ENCODE measurements at places on chromosomes 3 and 15.

DNA sequence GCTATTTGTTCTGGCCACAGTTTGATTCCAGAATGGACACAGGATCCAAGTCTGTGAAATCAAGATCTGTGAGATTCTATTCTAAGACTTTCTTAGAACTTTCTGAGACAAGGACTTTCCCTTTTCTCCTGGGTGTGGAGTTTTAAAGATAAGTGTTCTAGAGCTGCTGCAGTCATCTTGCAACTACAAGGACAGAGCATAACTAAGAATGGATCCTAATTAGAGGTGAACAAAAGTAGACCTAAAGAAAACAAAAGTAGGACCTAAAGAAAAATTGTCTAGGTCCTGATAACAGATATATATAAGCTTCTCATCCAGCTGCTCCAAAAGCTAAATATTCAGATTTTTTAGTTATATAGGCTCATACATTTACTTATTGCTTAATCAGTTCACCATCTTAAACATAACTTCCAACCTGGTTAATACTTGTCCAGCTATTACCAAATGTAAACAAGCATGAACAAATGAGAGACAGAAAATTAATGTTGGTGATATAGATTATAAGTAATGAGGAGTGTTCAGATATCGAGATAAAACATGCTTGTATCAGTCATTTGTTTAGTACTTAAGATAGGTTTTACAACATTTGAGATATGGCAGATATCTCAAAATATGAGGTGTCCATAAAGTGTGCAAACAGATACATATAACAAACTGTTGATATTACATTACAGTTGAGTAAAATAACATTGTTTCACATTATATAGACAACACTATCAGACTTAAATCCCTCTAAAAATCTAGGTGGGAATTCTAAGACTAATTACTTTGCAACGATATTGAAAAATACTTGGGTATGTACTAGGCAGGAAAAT, 75.1 kb downstream of the CD200 start:
- DNase-seq: no peak

- DNase-seq: no peak
Measured at GRCh38 chr15:30675126-30675525, 49.2 kb downstream of the ARHGAP11B start.

- no peak for DNase-seq
Measured at GRCh38 chr15:43516185-43516584, 1.2 kb upstream of the MAP1A start.

DNA sequence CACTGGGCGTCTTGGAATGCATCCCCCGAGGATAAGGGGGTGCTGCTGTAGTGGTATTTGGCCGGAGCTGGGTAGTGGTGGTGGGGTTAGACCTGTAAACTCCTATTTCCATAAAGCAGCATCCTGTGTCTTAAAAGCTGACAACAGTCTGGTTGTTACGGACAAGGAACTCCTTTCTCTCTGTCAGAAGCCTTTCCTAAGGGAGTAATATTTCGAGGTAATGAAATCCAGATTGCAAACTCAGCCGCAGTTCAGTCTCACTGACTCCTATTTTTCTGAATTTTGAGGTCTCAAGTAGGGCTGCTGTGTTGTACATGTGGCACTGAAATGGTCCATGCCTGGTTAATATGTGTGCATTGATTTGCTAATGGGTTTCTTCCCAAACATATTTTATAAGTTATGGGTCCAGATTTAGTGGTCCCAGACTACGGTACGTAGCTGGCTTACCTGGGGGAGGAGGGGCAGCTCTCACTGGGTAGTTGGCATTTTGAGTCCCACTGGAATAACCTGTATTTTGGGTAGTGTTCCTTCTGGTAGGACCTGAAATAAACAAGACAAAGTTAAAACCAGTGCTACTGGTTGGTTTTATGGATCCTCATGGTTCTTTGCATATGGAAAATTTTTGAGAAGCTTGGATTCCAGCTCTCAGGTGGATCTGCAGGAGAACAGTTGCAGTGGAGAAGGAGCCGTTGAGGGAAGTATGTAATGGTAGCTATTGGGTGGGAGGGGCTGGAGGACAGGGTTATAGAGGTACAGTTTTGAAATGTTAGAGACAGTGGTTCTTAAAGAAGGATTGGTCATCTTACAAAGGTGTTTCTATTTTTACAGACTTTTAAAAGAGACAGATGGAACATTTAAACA, 48.6 kb upstream of the LDHAL6B start:
- no peak for DNase-seq

GRCh38 chr15:57156210-57156884, 220.0 kb upstream of the CGNL1 start:
- DNase-seq: no peak

DNA sequence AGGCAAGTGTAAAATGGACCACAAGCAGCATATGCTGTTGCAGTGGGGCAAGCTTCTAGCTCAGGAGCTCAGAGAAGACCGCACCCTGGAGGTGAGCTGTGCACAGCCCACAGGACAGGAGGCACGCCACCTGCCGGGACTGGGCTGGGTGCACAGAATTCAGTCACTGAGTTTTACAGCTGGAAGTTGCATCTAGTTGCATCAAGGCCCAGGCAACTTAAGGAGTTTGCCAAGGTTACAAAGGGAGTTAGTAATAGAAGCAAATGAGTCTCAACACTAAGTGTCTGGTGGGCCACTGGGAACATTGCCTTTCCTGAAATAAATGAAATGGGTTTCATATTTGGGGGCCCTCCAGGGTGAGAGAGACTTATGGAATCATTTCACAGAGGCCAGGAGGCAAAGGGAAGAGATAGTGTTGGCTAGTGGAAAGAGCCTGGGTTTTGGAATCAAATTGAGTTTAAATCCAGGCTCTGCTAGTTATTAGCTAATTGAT, 36.0 kb upstream of the TIMP4 start:
- peak; percentile 64 for DNase-seq

GRCh38 chr3:22453906-22454535, 703.0 kb upstream of the ZNF385D start:
- DNase-seq: no peak

DNA sequence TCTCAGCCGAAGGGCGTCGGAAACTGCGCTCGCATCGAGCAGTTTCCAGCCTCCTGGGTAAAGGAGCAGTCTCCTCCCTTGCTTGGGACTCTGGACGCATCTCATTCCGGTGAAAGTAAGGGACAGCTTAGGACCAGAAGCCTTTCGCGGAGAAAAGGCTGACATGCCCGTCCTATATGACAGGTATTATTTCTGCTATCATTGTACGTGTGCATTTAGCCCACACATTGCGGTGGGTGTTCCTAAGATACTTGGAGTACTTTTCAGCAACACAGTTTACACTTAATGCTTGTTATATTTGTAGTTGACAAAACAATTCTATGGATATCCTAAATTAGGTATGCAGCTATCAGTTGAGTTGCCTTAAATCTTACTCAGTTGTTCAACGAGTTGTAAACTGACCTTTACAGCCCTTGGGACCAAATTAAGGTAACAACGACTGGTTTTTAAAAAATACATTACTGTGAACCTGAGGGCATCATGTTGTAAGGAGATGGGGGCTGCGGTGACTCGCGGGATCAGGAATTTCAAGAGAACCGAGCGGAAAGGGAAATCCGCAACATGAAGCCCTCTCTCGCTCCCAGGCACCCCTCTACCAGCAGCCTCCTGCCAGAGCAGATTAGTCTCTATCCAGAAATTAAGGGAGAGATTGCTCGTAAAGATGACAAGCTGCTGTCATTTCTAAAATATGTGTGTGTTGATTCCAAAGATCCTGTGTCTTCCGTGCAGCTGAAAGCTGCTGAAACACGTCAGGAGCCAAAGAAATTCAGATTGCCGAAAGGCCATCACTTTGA, 632 bp upstream of the COPS2 start:
- DNase-seq: no peak

GRCh38 chr3:73999501-73999900, 374.8 kb upstream of the PDZRN3 start:
- DNase-seq: no peak

DNA sequence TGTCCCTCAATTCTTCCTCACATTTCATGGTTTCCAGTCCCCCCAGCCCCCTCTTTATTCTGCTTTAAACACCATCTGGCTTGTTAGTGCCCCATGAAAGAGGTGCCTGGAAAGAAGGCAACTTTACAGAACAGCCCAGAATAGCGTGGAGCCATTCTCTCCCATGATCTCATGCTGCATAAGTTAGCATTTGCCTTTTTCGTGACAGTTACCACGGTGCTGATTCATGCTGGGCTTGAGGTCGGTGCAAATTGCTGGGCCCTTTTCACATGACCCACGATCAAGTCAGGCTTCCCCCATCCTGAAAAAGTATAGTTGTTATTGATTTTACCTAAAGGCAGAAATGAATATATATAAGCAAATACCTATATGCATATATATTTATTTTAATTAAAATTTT, 29.6 kb downstream of the SQOR start:
- DNase-seq: no peak

DNA sequence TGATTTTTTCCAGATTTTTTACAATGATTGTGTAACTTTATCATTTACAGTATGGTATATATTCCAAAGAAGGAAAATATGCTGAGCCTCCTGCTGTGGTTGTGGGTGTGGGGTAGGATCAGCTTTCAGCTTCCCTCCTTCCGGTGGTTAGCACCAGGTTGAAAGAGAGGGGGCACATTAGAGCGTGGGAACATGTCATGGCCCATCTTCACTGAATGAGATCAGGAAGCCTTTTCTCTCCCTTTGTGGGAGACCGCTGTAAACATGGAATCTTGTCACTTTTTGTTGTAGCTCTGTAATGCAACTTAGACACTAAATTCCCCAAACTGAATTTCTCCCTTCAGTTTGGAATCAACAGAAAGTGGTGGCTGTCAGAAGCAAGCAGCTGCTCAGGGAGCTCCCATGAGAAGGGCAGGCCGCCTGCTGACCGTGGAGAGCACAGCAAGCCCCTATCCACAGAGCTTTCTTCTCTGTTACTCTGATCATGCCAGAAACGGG, 86.7 kb upstream of the LIMD1 start:
- no peak for DNase-seq

DNA sequence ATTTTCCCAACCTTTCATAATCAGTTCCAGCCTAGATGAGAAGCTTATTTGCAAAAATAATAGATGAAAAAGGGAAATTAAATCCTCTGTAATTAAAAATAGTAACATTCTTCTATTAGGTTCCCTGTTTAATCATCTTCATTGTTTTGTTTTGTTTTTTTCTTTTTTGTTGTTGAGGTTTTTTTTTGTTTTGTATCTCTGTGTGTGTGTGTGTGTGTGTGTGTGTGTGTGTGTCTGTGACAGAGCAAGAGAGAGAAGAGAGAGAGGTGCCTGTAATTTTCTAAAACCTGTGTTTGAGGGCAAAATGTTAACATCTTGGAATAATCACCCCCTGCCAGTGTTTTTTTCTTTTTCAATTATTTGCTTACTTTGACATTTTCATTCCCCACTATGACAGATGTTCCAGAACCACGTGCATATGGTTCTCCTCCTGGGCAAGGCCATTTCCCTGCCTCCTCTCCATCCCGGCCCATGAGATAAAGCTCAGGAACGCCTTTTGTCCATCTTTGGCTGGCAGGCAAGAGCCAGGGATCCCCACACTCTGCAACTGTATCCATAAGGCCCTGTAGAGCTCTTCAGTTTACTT, 121.8 kb upstream of the NR2E3 start:
- no peak for DNase-seq

DNA sequence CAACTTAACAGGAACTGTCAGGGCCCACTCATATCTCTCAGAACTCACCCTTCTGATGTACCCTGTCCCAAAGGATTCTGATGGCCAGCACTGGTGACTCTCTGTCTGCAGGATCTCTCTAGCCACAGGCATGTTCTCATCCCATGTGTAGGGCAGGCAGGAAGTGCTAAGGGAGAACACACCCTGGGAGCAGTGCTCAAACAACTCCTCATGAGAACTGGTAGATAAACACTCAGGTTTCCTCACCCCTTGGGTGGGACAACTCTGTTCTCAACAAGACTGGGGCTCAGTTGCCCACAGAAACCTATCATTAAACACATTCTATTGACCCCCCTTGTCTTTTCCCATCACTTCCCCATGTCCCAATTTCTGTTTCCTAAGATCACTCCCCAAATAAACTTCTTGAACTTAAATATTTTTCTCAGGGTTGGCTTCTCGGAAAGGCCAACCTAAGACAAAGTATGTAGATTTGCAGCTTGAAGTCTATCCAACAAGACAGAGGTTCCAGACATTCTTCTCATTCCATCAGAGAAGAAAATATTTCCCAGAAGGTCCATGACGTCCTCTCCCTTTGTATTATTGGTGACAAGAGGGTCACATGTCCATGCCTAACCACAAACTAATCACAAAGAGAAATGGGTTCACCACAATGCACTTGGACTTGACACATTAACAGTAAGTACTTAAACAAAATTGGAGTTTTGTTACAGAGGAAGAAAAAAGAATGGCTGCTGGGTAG, 276.6 kb upstream of the GADL1 start:
- DNase-seq: no peak

- DNase-seq: no peak
Measured at GRCh38 chr3:48118322-48118721, 69.9 kb downstream of the CDC25A start.

DNA sequence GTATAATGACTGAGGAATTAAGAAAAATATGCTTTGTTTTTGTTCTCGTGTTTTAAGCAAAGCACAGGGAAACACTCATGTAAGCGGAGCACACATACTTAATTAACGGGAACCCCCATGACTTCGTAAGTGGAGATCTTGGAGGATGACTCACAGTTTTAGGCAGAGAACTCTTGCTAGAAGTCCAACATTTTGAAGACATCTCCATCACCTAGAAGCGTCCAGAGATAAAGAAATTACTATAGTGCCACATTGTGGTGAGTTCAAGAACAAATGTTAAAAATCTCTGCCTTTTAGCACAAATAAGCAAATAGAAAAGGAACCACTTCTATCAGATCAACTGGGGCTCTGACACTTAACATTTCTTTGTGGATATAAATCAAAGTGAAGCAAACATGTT, 194.1 kb upstream of the ARHGEF26 start:
- peak; percentile 58 for DNase-seq

- no peak for DNase-seq
Measured at GRCh38 chr3:197202694-197203093, 95.7 kb downstream of the DLG1 start.

GRCh38 chr3:119294696-119295671, 801 bp downstream of the ARHGAP31 start:
- peak; percentile 72 for DNase-seq

- DNase-seq: no peak
Measured at GRCh38 chr15:80920271-80920699, 69.3 kb downstream of the MESD start.

DNA sequence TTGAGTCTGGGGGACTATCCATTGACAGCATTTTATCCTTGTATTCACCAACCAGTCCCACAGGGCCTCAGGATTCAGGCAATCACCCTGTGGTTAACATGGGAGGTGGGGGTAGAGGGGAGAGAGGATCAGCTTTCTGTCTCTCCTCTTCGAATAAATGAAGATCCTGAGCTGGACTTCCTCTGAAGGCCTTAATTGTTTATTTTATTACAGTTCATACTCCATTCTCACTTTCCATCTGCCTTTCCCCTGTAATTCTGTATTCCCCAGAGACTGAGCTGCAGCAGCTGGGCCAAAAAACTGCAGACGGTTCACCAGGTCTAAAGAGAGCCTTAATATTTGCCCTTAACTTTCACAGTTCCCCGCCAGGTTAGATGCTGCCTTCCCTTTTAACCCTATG, 11.9 kb downstream of the TAGLN3 start:
- DNase-seq: no peak

Data from NAMALWA (cell line).